ENCODE measurements at places on chromosomes 3 and 15. TPM values are rescaled to one million over a fixed set of nuclear protein-coding genes. Genes with fewer than 3 reads are reported as not detected.

- H3K27me3 ChIP-seq, result no peaks in the 10 kb centered on the region
- DNase-seq, result no peak
- H3K4me1 ChIP-seq, result peaks cover 13% of the 10 kb centered on the region
- H3K36me3 ChIP-seq, result no peaks in the 10 kb centered on the region
- H3K4me3 ChIP-seq, result peak overlapping the region; percentile 91
- no peak overlapping the region for H3K27ac ChIP-seq
Observed at GRCh38 chr3:47379411-47379899, 1.4 kb upstream of the PTPN23 start.

- H3K36me3 ChIP-seq, result no peaks in the 10 kb centered on the region
- no peak for DNase-seq
- no peak overlapping the region for H3K27ac ChIP-seq
Observed at GRCh38 chr3:128176276-128176833, 23.1 kb downstream of the EEFSEC start.

- no peaks in the 10 kb centered on the region for H3K27me3 ChIP-seq
- no peak for DNase-seq
- no peak overlapping the region for H3K4me3 ChIP-seq
Observed at GRCh38 chr3:111087924-111088469, 16.4 kb downstream of the NECTIN3 start.

DNA sequence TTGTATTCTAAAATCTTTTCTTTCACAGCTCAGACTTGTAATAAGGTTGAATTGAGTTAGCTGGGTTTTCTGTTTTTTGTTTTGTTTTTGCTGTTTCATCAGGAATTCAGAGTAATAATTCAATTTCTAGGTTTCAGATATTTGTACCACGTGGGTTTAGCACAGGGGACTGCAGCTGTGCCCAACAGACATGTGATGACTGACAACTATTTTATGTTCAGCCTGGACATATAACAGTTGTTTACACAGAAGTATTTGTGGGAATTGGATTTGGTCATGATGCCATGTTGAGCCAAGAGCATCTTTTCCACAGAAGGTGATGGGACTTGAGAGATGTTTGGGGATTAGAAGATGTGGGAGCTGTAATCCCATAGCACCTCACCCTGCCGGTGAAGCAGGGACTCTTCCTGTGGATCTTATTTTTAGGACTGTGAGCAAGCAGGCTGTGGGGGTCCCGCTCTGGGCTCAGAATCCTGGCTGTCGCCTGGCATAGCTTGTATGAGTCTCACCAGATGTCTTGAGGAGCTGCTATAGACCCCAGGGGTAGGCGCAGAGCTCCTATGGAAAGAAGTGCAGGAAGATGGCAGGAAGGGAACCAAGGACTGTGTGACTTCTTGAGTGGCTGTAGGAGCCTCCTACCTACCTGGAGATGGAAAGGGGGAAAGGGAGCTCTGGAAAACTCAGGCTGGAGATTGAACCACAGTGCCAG lies 23.7 kb downstream of the PXYLP1 start:
- H3K27me3 ChIP-seq, result no peaks in the 10 kb centered on the region
- no peaks in the 10 kb centered on the region for H3K36me3 ChIP-seq
- H3K4me1 ChIP-seq, result no peaks in the 10 kb centered on the region
- H3K27ac ChIP-seq, result no peak overlapping the region

GRCh38 chr3:193872265-193872753 lies 263.6 kb upstream of the HES1 start:
- peaks cover 24% of the 10 kb centered on the region for H3K27me3 ChIP-seq
- H3K4me3 ChIP-seq, result no peak overlapping the region
- DNase-seq, result peak; percentile 99
- peaks cover 37% of the 10 kb centered on the region for H3K4me1 ChIP-seq
- peak overlapping the region; percentile 38 for H3K27ac ChIP-seq
- H3K36me3 ChIP-seq, result no peaks in the 10 kb centered on the region

DNA sequence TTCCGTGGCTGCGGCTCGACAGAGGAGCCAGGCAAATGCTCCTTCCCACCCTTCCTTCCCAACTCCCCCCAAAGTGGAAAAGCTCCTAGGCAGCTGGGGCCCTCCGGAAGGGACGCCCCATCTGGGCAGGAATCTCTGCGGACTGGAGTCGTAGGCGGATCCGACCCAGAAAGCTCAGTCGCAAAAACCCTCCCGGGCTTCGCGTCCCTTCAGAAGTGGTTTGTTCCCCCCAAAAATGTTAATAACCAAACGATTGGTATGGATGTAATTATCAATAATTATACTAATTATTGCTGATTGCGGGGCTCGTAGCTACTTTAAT lies 3.8 kb downstream of the RNU6-1 start:
- H3K4me1 ChIP-seq, result peaks cover 33% of the 10 kb centered on the region
- H3K36me3 ChIP-seq, result no peaks in the 10 kb centered on the region
- no peak for DNase-seq

- no peaks in the 10 kb centered on the region for H3K27me3 ChIP-seq
- H3K27ac ChIP-seq, result no peak overlapping the region
- H3K4me1 ChIP-seq, result peaks cover 8% of the 10 kb centered on the region
Observed at GRCh38 chr3:126309165-126309564, 48.0 kb downstream of the KLF15 start.

DNA sequence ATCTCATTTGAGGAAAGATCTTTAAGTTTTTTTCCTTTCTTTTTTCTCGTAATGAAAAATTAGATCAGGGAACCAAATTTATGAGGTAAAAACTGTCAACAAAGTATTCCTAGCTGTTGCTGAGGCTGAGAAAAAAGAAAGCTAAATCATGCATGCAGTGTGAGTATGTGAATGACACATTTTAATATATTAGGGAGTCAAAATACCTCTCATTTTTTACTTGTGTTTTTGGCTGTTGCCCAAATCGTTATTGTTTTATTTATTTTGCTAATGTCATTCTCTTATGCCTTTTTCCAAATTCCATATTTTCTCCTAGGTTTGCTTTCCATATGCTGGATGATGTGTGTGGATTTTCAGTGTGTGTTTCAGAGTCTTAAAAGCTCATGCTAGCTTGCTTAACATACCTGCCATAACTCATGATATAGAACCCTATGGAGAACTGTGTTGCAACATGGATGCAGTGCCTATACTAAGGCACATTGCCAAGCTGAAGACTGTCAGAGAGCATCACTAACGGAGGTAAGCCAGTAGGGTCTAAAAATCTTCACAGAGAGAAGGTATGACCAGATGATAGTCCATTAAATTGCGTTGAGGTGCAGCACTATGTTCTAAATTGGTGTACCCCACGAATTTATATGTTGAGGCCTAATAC lies 629.5 kb upstream of the KCNMB2 start:
- no peak overlapping the region for H3K4me3 ChIP-seq
- H3K27me3 ChIP-seq, result no peaks in the 10 kb centered on the region
- H3K4me1 ChIP-seq, result peaks cover 30% of the 10 kb centered on the region

GRCh38 chr3:76096036-76096435 lies 310.7 kb upstream of the ZNF717 start:
- H3K4me1 ChIP-seq, result peaks cover 2% of the 10 kb centered on the region
- peak; percentile 49 for DNase-seq
- H3K27me3 ChIP-seq, result no peaks in the 10 kb centered on the region
- H3K4me3 ChIP-seq, result no peak overlapping the region

GRCh38 chr3:142566096-142566495 lies 12.4 kb downstream of the ATR start:
- DNase-seq, result no peak
- H3K36me3 ChIP-seq, result peaks cover 21% of the 10 kb centered on the region
- no peaks in the 10 kb centered on the region for H3K4me1 ChIP-seq
- no peaks in the 10 kb centered on the region for H3K27me3 ChIP-seq
- no peak overlapping the region for H3K27ac ChIP-seq

GRCh38 chr3:167162083-167162482 lies 218.0 kb downstream of the ZBBX start:
- H3K4me3 ChIP-seq, result no peak overlapping the region
- DNase-seq, result no peak
- H3K27me3 ChIP-seq, result no peaks in the 10 kb centered on the region
- H3K27ac ChIP-seq, result no peak overlapping the region
- H3K4me1 ChIP-seq, result no peaks in the 10 kb centered on the region

DNA sequence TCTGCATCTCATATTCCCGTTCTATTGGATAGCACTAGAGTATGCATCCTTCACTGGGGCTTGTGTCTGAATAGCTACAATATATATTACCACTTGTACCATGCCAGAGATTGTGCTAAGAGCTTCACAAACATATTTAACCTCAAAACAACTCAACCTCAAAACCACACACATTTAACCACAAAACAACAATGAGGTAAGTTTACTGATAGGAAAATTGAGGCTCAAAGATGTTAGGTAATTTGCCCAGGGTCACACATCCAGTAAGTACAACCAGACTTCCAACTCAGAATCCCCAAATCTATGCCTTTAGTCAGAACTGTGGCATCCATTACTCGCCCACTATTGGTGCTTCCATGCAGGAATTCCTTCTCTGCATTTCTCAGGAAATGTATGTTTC lies 220.0 kb downstream of the FAM43A start:
- no peaks in the 10 kb centered on the region for H3K4me1 ChIP-seq
- peak; percentile 76 for DNase-seq
- no peaks in the 10 kb centered on the region for H3K36me3 ChIP-seq
- no peak overlapping the region for H3K4me3 ChIP-seq
- peaks cover 17% of the 10 kb centered on the region for H3K27me3 ChIP-seq

GRCh38 chr15:69553686-69554085 lies 101.1 kb downstream of the RPLP1 start:
- no peaks in the 10 kb centered on the region for H3K36me3 ChIP-seq
- peaks cover 18% of the 10 kb centered on the region for H3K4me1 ChIP-seq
- no peak for DNase-seq
- peaks cover 17% of the 10 kb centered on the region for H3K27me3 ChIP-seq
- no peak overlapping the region for H3K4me3 ChIP-seq

DNA sequence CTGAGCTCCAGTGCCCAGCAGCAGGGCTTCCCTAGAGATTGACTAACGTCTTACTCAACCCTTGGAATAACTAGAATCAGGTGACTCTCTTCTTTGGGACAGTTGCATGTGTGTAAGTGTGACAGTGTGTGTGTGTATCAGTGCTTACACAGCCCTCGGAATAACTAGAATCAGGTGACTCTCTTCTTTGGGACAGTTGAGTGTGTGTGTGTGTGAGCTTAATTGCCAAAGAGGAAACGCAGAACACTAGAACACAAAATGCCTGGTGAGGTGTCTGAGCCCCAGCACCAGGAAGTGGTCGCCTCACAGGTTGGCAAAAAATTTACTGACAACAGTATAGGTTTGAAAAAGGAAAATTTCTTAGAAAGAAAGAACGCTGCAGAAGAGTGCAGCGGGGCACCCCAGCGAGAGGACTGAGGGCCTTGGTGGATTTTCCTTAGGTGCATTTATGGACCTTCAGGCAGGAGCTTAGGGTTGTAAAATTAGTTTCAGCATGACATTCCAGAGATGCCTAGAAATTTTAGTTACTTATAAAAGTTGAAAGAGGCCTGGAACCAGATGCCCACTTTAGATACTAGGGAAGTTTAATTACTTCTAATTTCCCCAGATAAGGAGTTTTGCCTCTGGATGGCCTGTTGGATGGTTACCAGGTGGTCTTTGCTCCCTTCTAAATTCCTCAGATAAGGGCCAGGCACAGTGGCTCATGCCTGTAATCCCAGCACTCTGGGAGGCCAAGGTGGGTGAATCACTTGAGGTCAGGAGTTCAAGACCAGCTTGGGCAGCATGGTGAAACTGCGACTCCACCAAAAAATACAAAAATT lies 3.7 kb upstream of the WDR82 start:
- H3K36me3 ChIP-seq, result no peaks in the 10 kb centered on the region
- peaks cover 25% of the 10 kb centered on the region for H3K4me1 ChIP-seq
- no peak overlapping the region for H3K27ac ChIP-seq
- DNase-seq, result no peak

- peaks cover 10% of the 10 kb centered on the region for H3K27me3 ChIP-seq
- no peak overlapping the region for H3K27ac ChIP-seq
- H3K4me1 ChIP-seq, result no peaks in the 10 kb centered on the region
- H3K36me3 ChIP-seq, result no peaks in the 10 kb centered on the region
Observed at GRCh38 chr3:39207361-39208186, 15.2 kb upstream of the XIRP1 start.

- no peaks in the 10 kb centered on the region for H3K36me3 ChIP-seq
- no peaks in the 10 kb centered on the region for H3K27me3 ChIP-seq
- H3K4me3 ChIP-seq, result no peak overlapping the region
- H3K27ac ChIP-seq, result no peak overlapping the region
- no peaks in the 10 kb centered on the region for H3K4me1 ChIP-seq
Observed at GRCh38 chr3:45236964-45237363, 10.9 kb upstream of the TMEM158 start.

GRCh38 chr3:151837057-151837456 lies 23.1 kb downstream of the AADAC start:
- H3K27me3 ChIP-seq, result no peaks in the 10 kb centered on the region
- H3K27ac ChIP-seq, result peak overlapping the region; percentile 23
- peaks cover 19% of the 10 kb centered on the region for H3K4me1 ChIP-seq
- H3K4me3 ChIP-seq, result no peak overlapping the region

DNA sequence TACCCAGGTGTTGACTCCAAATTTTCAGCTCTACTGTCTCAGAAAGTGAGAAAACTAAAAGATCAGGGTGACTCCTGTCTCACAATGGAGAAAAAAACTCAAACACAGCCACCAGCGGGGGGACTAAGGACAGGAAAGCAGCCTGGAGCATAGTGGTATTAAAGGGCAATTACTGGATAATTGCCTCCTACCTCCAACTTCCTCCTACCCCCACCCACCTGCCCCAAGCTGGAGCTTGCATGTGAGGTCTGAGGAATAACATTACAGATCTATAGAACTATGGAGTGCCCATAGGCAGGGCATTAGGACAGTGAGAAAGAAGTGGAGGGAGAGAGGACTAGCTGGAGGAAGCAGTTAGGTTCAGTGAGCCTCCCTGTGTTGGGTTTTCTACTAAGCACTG lies 2.7 kb upstream of the PCCB start:
- no peak overlapping the region for H3K4me3 ChIP-seq
- H3K27ac ChIP-seq, result no peak overlapping the region

GRCh38 chr15:68775671-68776476 lies 44.8 kb downstream of the ANP32A start:
- no peak overlapping the region for H3K4me3 ChIP-seq
- H3K27me3 ChIP-seq, result no peaks in the 10 kb centered on the region

- no peak overlapping the region for H3K4me3 ChIP-seq
- H3K27me3 ChIP-seq, result no peaks in the 10 kb centered on the region
- DNase-seq, result no peak
- H3K4me1 ChIP-seq, result no peaks in the 10 kb centered on the region
- no peak overlapping the region for H3K27ac ChIP-seq
Observed at GRCh38 chr3:55452886-55453285, 34.2 kb downstream of the WNT5A start.

UACA gene
- total RNA-seq, result 200 TPM

STRIT1 gene
- not detected for total RNA-seq

CCR3 gene
- not detected for total RNA-seq

ENTPD3 gene
- 0.53 TPM for total RNA-seq

AP3B2 gene
- 11.5 TPM for total RNA-seq

ATP8B4 gene
- total RNA-seq, result 0.23 TPM

SI gene
- total RNA-seq, result not detected

ZBED2 gene
- 1.0 TPM for total RNA-seq

TF gene
- 1.3 TPM for total RNA-seq

LMAN1L gene
- total RNA-seq, result 0.32 TPM

GRK7 gene
- total RNA-seq, result not detected

PRSS50 gene
- total RNA-seq, result not detected

Data from astrocyte (in vitro differentiated cells and primary cell).